GM18507 (cell line): ENCODE measurements at places on chromosomes 4 and X.

DNA sequence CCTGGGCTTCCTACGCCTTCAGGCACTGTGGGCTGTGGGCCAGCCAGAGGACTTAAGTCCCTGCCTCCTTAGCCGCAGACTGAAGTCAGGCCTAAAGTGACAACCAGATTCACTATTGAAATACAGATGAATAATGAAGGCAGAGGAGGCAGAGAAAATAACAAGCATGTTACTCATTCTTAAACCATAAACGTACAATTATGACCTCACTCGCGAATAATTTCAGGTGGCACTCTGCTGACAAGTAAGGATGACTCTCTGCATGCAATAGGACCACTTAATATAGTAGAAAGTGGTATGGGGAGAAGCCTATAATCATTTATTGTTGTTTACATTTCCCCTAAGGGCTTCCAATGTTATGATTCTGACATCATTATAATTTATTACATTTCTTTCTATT, 409.2 kb upstream of the FGF13 start:
- no peak for DNase-seq

DNA sequence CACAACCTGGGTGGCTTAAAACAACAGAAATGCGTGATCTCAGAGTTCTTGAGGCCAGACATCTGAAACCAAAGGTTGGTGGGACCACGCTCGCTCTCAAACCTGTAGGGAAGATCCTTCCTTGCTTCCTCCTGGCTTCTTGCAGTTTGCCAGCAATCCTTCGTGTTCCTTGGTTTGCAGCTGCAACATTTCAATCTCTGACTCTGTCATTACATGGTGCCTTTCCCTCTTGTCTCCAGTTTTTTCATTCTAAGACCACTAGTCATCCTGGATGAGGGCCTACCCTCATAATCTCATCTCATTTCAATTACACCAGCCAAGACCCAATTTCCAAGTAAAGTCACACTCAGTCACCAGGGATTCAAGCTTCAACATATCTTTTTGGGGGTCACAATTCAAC, 388.0 kb downstream of the GPM6A start:
- DNase-seq: no peak

- DNase-seq: no peak
Observed at GRCh38 chr4:47444031-47444430, 19.5 kb downstream of the COMMD8 start.

DNA sequence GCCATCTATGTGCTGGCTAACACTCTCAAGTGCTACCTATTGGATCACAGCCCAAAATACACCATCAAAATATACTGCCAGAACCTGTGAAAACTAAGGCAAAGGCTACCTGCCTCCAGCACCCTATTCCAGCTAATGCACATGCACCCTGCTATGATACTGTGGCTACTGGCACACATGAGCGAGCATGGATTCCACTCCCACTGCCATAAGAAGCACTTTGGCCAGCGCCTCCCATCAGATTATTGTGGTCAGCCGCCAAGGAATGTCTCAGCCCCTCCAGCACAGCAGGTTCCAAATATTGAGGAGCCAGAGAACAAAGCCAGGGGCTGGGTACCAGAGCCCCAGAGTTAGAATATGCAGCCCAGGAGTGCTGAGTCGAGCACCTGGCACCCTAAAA, 32.5 kb upstream of the TMPRSS11F start:
- DNase-seq: no peak

DNA sequence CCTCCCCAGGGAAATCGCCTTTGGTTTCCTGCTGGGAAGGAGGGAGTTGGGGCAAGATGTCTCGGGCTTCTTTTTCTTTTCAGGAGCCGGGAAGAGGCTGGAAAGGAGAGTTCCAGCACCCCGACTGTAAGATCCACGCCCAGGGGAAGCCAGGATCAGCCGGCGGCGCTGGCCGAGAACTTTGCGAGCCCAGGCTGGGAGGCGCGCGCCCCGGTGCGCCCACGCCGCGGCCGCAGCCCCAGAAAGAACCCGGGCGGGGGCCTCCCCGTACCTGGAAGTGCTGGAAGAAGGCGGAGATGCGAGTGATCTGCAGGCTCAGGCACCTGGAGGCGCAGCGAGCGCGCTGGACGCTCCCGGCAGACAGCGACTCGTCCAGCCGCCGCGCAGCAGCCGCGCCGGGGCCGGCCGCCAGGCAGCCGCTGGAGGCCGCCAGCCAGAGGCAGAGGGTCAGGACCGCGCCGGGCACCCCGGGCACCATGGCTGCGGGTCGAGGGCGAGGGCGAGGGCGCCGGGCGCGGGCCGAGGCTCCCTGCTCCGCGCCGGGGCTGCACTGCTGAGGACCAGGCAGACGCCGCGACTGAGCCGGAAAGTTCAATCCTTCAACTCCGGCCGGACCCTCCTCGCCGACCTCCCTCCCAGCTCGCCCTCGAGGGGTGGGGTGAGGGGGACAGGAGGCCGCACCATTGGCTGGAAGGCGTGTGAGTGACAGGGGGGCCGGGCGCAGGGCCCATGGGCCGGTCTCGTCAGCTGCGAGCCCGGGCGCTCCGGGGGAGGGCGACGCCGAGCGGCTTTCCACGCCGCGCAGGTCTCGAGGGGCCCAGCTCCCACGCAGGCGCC, at the start of gene ANOS1:
Gene ANOS1, minus strand, starts transcription at position 579 of the 837 bp plus-strand sequence. Its CDS starts 101 bp downstream, at position 478.
- no peak for DNase-seq

- no peak for DNase-seq
Observed at GRCh38 chrX:135200297-135200696, 29.1 kb upstream of the CT55 start.

GRCh38 chrX:35098419-35098818, 155.8 kb downstream of the FAM47B start:
- no peak for DNase-seq

GRCh38 chr4:118967393-118967792, 78.7 kb downstream of the SYNPO2 start:
- no peak for DNase-seq

DNA sequence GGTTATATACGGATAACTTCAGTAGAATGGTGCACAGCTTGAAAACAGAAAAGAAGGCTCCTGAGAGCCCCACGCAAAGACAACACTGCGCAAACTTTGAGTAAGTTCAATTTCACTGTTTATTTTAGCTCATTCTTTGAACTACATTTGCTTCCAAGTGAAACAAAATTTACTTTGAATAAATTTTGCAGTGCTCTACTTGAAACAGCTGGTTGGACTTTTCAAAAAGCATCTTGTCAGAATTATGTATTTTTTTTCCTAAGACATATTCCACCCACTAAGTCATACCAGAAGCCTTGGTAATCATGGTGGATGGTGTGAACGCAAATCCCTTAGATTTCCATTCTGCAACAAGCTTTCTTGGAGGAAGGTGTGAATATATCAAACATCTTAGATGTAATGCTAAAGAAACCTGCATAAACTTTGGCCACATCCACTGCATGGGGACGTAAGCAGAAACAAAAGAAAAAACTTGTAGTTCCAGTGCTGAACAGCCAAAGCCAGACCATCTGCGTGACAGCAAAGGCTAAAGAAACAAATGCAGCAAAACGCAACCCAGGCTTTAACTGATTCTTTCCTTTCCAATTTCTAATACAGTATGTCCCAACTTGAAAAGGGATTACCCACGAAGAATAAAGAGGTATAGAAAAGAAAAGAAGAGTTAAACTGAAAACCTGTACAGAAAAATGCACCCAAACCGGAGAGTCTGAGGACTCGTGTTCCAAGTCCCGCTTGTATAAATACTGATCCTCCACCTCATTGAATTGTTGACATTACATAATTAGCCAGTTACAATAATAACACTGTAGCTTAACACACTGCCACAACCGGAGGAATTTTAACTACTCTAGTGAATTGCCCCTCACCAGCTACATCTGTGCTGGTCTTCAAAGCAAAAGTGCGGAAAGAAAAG, 90.9 kb downstream of the SH3RF1 start:
- no peak for DNase-seq

GRCh38 chr4:78864405-78865024, 74.7 kb downstream of the PAQR3 start:
- no peak for DNase-seq

GRCh38 chr4:178081176-178081575, 638.9 kb upstream of the AGA start:
- DNase-seq: no peak

GRCh38 chr4:184104419-184105101, 113.1 kb downstream of the ENPP6 start:
- no peak for DNase-seq

- DNase-seq: no peak
Observed at GRCh38 chr4:80438016-80438415, 102.5 kb downstream of the CFAP299 start.

- no peak for DNase-seq
Observed at GRCh38 chrX:53050841-53051240, 2.3 kb downstream of the GPR173 start.

- no peak for DNase-seq
Observed at GRCh38 chr4:957231-957580, 16.2 kb downstream of the DGKQ start.

DNA sequence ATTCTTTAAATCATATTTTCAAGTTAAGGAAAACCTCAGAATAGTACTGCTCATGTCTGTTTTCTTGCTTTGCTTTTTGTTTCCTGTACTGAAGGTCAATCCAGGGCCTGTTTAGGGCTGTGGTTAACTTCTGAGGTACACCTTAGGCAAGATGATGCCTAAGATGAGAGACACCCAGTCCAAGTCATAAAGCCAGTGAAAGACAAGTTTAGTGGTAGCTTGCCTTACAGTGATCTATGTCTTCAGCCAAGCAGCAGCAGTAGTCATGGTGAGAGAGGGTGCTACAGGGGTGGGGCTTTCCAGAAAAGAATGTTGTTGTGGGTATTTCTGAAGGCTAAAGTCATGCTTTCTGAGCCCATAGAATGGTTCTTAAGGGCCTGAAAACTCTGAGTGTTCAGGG, 173.7 kb downstream of the VSIG4 start:
- DNase-seq: no peak

- DNase-seq: no peak
Observed at GRCh38 chr4:26141911-26142638, 178.7 kb upstream of the RBPJ start.

- DNase-seq: no peak
Observed at GRCh38 chrX:56107320-56107719, 124.8 kb upstream of the KLF8 start.

GRCh38 chr4:181312066-181312465, 931.1 kb upstream of the TENM3 start:
- DNase-seq: no peak

DNA sequence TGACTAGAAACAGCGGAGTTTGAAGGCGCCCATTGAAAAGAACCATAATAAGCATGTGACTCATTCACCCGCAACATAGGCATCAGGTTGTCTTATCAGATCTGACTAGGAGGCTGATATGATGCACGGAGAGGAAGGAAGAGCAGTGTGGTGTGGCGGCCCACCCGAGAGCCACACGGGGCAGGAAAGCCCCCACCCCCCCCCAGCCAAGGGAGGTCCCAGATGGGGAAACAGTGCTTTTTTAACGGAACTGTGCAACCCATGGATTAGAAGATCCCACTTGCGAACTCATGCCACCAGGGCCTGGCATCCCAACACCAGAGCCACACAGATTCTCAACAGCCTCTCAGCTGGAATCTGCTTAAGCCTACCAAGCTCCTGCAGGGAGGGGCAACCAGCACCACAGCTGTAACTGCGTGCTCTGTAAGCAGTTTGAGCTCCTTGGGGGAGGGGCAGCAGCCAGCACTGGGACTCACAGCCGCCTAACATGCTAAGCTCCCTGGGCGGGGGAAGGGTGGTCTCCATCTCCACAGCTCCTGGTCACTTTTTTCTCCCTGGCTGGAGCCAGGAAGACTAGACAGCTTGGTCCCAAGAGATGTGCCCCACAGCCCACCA, 466.2 kb downstream of the PDGFC start:
- no peak for DNase-seq

DNA sequence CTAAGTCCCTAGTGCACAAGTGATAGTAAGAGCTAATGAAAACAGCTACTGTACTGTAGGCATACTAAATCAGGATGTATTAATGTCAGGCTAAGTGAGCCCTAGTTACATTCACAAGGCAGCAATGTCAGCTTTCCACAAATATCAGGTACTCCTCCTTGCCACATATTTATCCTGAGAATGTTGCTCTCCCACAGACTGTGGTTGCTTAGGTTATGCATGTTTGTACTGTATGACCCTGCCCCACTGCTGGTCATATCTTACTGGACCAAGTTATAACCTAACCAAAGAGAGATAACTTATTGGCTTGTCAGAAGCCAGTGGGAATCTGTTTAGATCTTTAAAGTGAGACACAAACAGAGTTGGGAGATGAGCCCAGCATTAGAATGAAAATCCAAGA, 241.0 kb downstream of the SLC39A8 start:
- no peak for DNase-seq

DNA sequence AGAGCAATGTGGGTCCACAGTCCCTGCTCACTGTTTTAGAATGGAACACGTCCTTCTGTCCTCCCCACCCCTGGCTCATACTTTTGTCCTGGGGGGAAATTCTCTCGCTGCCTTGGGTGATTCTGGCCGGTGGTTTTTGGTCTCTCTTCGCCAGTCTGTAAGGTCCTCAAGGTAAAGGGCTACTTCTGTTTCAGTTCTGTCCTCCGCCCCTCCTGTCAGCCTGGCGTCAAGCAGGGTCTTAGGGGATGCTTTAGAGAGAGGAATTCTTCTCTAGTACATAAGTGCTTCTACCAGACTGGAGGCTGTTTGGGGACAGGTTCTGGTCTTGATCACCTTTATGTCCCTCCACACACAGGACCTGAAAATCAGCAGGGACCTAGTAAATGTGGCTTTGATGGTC, 617 bp upstream of the MRFAP1L1 start:
- DNase-seq: no peak

DNA sequence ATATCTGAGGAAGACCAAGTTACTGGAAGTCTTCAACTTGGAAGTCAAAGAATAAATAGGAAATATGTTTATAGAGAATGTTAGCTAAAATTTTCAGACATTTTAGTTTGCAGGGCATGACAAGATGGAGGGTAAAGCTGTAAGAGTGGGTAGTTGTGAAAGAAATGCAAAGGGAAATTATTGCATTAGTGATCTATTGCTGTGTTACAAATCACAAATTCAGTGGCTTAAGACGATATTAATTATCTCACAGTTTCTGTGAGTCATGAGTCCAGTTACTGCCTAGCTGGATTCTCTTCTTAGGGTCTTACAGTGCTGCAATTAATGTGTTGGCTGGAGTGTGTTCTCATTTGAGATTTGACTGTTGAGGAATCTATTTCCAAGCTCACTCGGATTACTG, 62.9 kb upstream of the CAMK2D start:
- no peak for DNase-seq

DNA sequence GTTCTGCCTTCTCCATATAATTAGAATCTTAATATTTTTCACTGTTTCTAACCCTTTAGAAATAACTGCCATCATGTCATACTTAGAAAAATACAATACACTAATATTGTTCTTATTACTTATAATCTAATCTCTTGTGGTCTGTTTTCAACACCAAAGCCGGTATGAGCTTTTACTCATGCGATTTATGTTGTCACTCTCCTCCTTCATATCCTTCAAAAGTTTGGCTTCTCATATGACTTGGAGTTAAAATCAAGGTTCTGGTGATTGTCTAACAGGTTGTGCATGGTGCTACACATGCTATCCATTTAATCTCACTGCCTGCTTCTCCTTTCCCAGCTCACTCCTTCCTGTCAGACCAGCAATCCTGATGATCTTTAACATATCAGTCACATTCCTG, 1392.9 kb downstream of the ARAP2 start:
- no peak for DNase-seq

GRCh38 chr4:165288639-165289422, 38.6 kb upstream of the MSMO1 start:
- DNase-seq: no peak
